Activated CD4-positive, alpha-beta memory T cell treated with anti-CD3 and anti-CD28 coated beads, Interleukin-2, amount 10 ng/mL, durations not matched to agents 7 days and 5 days (primary cell): ENCODE measurements at places on chromosomes 3 and 15. TPM values are rescaled to one million over a fixed set of nuclear protein-coding genes. Genes with fewer than 3 reads are reported as not detected.

DNA sequence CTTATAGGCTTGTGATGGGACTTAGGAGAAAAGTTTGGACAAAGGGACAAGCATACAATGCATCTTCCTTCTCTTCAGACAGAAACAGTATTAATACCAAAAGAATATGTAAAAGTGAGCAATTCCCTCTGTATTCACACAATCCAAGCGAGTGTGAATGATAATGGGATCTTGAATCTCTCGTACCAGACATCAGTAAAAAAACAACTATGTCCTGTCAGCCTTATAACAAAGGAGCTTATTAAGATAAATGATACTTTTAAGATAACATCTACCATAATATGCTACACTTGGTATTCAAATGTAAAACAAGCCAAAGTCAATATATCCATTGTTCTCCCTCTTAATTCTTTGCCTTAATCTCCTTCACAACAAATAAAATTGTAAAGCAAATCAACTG is 288.6 kb upstream of the CNTN6 start:
- DNase-seq, result no peak

Gene FAM81A
- 0.08 TPM for total RNA-seq

- DNase-seq, result no peak
Observed at GRCh38 chr3:104080088-104080626, 1286.6 kb upstream of the ALCAM start.

DNA sequence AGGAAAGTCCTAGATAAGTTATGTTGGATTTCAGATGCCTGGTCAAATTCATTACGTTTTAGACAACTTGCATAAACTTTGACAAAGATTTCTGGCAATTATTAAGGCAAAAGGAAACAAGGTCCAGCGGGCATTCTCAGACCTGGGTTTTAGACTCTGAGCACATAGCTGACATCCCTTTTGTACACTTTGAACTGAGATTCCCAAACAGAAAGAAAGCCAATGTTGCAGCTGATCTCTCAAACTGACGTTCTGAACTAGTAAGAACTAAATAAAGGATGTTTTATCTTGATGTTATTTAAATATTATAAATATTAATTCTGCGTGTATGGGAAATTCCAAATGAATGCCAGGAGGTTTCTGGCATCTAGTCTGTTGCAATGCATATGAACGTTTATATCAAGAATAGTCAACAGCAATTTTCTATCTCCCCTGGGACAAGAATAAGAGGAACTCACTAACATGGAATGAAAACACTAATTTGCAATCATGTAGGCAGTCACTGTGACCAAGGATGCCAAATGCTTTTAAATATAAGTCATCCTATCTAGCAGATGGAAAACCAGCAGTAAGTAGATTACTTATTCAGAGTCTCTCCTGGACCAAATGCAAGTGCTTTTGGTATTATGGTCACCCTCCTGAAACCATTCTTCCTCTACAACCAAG is 202.1 kb downstream of the GREM1 start:
- no peak for DNase-seq

DNA sequence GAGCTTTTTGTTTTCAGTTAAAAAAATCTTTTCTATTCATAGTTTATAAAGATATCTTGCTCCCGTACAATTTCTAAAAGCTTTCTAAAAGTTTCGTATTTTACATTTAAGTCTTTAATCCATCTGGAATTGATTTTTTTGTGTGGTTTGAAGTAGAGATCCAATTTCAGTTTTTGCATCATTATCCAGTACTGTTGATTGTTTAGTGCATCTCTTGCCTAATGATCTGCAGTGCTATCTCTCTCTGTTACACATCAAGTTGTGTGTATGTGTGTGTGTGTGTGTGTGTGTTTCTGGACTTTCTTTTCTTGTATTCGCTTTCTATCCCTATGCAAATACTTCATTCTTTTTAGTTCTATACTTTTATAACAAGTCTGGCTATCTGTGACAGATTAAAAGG is 605.8 kb upstream of the DPPA4 start:
- DNase-seq, result no peak

Gene TIPARP
- 73.8 TPM for total RNA-seq

DNA sequence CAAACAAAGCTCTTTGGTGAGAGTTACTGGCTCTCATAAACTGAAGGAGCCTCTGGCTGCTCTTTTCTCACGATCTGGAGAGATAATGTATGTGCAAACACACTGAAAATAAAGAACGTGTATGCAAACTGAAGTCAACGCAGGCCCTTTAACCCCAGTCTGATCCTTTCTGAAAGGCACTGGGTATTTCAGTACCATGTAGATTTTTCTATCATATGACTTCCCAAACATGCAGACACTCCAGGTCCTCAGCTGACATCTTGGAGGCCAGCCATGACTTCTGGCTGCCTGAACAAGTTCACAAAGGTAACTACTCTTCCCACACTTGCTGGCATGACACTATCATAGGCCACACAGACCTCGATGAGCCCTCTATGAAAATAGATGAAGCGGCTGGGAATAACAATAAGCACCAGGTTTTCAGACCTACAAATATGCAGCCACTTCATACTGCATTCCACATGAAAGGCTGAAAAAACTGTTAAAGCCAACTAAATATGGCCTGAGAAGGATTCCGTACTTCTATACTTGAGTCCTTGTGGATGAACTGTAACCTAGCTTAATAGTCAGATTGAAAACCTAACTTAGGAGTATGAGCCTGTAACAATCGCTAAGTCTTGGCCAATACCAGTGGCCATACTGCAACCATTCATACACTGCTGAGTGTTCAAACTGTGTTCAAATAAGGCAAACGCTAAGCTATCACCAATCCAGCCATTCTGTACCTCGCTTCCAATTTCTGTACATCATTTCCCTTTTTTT is 121.3 kb downstream of the THRB start:
- DNase-seq, result no peak

Gene BDH1
- total RNA-seq, result 54.2 TPM

Gene SLC15A2
- 2.5 TPM for total RNA-seq

GRCh38 chr3:167996514-167996913 is 99.2 kb downstream of the GOLIM4 start:
- DNase-seq, result no peak

DNA sequence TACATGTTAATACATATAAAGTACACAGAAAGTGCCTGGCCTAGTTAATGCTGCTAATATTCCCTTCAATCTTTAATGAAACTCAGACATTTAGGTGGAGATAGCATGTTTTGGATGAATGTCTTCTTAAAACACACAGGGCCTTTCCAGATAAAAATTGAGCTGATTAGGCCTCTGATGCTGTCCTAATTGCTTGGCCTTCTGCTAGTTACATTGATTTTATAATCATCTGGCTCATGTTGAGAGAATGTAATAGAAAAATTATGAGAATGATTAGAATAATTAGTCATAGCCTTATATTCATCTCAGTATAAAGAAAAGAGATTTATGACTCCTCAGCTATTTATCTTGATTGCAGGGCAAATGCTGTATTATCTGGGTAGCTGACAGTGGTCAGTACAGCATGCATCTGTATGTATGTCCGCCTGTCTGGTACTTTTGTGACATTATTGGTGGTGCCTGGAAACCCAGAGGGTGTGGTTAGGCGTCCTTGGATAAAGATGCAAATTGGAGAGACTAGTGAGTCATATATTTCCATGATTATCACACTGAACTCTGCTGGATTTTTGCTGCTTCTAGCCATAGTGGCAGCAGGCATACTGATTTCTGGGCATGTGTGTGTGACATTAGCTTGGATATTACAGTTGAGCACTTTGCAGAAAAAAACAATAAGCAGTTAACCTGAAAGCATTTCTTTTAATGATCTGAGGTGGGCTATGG is 120.8 kb downstream of the FEZF2 start:
- DNase-seq, result no peak

DNA sequence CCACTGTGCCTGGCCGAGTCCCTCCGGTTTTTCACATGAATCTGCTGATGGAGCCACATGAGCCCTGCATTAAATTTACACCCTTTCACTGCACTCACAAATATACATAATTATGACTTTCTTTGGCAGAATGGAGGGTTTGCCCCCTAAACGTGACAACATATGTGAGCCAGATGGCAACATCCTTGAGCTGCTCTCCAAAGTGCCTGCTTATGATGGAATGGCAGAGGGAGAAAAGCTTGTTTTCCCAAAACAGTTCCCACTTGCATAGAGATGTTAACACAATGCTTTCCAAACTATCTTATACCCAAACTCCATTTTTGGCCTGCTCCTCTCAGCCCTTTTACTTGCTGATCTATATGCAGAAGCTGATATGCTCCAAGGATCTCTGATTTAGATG is 54.9 kb downstream of the ABCC5 start:
- no peak for DNase-seq

Gene TMEM158
- not detected for total RNA-seq

Gene GOLGA8S
- 0.33 TPM for total RNA-seq

Gene NOX5
- not detected for total RNA-seq

Gene TXNRD3
- 0.30 TPM for total RNA-seq

Gene TRH
- not detected for total RNA-seq

DNA sequence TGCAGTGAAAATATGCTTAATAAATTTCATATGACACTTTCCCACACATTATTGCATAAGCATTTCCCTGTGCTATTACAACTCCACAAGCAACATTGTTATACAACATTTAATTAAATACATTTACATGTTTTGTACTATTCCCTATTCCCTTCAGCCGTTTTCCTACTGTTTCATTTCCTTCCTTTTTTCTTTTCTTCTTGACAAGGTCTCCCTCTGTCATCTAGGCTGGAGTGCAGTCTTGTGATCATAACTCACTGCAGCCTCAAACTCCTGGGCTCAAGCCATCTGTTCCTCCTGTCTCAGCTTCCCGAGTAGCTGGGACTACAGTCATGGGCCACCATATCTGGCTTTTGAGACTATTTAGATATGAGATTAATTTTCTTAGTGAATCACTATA is 254.7 kb downstream of the NFKBIZ start:
- DNase-seq, result no peak

DNA sequence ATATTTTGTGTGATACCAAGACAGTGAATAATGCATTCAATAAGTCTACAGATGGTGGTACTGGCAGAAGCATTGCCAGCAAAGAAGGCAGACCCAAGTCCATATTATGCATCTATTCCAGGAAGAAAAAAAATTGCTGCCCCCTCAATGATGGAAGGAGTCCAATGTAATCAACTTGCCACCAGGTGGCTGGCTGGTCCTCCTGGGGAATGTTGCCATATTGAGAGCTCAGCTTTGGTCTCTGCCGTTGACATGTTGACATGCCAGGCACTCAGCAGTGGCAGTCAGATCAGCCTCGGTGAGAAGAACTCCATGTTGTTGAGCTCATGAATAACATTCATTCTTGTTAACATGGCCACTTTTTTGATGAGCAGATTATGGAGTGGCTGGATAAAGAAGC is 298.5 kb downstream of the IGSF11 start:
- no peak for DNase-seq

Gene RBP2
- total RNA-seq, result not detected

DNA sequence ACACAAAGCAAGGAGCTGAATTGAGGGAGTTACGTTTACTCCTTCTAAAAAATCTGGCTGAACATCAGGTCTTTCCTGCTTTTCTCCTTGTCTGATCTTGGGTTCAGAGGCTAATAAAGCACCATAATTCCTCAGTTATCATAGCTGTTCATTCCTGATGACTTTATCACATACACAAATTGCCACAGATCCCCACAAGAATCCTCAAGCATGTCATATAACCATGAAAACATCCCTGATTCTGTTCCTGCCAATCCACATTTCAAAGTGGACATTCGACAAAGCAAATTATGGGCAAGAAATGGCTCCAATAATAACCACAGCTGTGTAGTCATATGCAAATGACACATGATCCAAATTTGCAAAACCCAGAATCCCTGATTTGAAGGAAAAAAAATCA is 321.3 kb downstream of the MEX3B start:
- DNase-seq, result no peak

- no peak for DNase-seq
Observed at GRCh38 chr3:28590860-28591259, 242.2 kb upstream of the AZI2 start.

Gene LRRC58
- total RNA-seq, result 24.8 TPM

- DNase-seq, result peak; percentile 66
Observed at GRCh38 chr3:10248984-10249748, 907 bp downstream of the TATDN2 start.

- no peak for DNase-seq
Observed at GRCh38 chr15:30872341-30872748, 31.4 kb upstream of the FAN1 start.

- DNase-seq, result no peak
Observed at GRCh38 chr3:172931746-172932285, 181.3 kb downstream of the ECT2 start.

GRCh38 chr3:42063888-42064287 is 27.3 kb upstream of the TRAK1 start:
- no peak for DNase-seq

DNA sequence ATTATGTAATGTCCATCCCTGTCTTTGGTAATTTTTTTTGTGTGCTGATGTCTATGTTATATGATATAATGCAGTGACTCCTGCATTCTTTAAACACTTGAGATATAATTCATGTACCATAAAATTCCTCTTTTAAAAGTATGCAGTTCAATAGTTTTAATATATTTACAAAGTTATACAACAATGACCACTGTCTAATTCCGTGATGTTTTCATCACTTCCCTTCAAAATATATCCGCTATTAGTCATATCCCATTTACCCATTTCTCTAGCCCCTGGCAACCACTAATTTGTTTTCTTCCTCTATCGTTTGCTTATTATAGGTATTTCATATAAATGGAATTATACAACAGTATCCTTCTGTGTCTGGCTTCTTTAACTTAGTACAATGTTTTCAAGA is 64.9 kb upstream of the SUCLG2 start:
- DNase-seq, result no peak

GRCh38 chr3:107404727-107405469 is 27.7 kb downstream of the CCDC54 start:
- DNase-seq, result no peak

DNA sequence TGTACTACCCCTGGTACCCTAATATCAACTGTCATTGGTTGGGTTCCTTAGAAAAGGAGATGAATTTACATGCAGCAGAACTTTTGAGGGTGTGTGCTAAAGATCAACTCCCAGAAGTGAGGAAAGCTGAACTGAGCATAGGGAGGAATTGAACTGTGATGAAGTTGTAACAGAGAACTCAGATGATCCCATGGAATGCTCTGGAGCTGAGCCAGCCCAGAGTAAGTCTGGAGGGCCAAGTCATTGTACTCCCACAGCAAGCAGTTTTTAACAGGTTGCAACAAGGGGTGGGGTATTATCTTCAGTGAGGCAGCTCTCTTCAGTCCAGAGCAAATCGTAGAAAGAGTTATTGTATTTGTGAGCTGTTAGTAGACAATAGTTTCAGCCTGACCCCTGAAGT is 572.3 kb downstream of the PYDC2 start:
- DNase-seq, result no peak

GRCh38 chr3:190097617-190098016 is 23.1 kb downstream of the P3H2 start:
- no peak for DNase-seq

- no peak for DNase-seq
Observed at GRCh38 chr3:127546554-127546953, 44.0 kb downstream of the TPRA1 start.

Gene NTRK3
- total RNA-seq, result not detected
